ENCODE measurements at places on chromosomes 1 and 21.

- DNase-seq: no peak
Observed at GRCh38 chr1:117267232-117267774, 56.6 kb upstream of the VTCN1 start.

GRCh38 chr1:216032961-216033614 lies 390.2 kb downstream of the USH2A start:
- DNase-seq: no peak

GRCh38 chr1:214473387-214473786 lies 78.0 kb downstream of the PTPN14 start:
- no peak for DNase-seq

DNA sequence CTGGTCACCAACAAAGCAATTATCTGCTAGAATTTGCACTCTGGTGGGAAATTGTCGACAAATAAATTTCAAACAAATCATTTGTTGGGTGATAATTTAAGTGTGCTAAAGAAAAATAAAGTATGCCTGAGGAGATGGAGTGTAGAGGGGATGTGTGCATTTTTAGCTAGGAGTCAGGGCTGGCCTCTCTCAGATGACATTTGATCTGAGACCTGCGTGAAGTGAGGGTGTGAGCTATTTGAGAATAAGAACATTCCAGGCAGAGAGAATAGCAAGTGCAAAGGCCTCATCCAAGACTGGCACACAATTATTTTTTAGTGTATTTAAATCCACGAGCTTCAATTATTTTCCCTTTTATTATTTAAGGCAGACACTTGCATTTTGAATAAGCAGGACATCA lies 19.7 kb upstream of the S1PR1 start:
- DNase-seq: no peak

- DNase-seq: no peak
Observed at GRCh38 chr1:242449661-242450060, 74.8 kb downstream of the PLD5 start.

DNA sequence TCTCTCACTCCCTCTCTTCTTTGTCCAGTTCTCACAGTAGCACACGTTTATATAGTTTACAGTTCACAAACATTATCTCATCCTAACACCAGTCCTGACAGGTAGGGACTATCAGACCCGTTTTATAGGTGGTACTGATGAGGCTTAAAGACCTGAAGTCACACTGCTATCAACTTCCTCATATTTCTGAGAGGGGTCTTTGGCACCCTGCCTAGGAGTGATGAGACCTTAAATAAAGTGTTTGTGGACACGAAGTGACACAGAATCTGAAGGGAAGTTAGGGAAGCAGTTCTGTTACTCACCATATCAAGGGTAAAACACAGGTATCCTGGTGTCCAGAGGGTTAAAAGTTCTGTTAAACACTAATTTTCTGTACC lies 590 bp upstream of the TACSTD2 start:
- no peak for DNase-seq

GRCh38 chr1:18716785-18717678 lies 86.4 kb downstream of the PAX7 start:
- no peak for DNase-seq

DNA sequence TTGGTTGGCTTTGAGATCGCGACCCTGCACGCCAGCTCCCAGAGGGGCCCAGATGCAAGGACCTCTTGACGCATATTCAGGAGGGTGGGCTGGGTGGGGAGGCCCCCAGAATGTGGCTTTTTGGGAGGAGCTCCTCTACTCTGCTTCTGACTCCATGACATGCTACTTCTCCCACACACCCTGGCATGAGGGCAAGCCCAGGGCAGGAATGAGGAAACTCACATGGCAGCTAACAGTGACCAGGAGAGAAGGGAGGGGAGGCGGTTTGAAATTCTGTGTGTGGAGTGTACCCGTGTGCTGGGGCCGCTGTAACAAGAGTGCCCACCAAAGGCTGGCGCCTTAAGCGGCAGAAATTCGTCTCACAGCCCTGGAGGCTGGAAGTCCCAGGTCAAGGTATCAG lies 61.3 kb upstream of the GPR153 start:
- DNase-seq: no peak

- no peak for DNase-seq
Observed at GRCh38 chr1:100461222-100461621, 76.7 kb upstream of the GPR88 start.

- DNase-seq: no peak
Observed at GRCh38 chr1:178237121-178237520, 143.2 kb downstream of the RASAL2 start.

DNA sequence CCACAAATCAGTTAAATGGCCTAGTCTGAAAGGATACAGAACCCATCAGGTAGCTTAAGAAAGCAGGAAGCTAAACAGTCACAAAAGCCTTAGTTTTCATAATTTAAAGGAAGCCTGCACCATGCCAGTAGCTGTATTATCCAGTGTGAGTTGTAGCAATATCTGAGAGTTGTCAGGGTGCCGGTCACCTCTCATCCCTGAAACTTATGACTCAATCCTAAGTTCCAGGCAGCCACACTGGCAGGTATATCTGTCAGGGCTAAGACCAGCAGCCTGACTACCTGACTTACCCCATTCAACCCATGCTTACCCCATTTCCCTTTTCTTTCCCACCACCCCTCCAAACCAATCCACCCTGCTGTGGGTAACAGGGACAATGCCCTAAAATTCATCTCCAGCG lies 37.8 kb upstream of the LPAR3 start:
- no peak for DNase-seq

DNA sequence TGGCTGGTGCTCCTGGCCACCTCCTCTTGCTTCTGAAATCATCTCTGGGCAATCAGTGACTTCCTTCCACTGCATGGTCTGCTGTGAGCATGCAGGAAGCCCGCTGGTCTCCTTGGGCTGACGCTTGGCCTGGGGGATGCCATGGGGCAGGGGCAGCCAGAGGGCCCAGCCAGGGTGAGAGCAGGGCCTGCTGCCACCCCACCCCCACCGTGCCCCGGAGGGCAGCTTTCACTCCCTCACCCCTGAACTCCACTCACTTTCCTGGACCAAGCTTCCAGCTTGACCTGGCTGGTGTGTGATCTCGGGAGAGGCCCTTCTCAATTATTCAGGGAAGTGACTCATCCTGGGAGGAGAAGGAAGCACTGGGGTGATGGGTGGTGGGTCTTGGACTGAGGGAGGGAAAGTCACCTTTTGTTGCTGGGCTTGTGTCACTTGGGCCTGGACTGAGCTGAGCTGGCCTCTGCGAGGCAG lies 270.2 kb upstream of the CSF3R start:
- DNase-seq: no peak

- DNase-seq: no peak
Observed at GRCh38 chr1:80926531-80926930, 874.2 kb upstream of the ADGRL2 start.

DNA sequence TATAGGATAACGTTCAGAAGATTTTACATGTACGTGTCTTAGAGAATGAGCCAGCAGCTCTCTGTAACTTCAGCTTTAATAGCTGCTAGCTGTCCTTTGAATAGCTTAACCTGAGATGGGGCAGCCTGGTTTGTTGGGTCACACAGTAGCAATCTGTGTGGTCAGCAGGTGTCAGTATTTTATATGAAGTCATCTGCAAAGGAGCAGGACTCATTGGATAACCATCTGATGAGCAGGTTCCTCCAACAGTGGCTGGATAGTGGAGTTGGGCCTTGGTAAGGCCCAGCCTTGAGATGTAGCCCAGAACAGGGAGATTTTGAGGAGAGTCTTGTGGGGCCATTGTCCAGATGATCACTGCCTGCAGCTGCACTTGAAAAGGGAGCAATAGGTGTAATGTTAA lies 6.4 kb downstream of the GSTM5 start:
- no peak for DNase-seq

DNA sequence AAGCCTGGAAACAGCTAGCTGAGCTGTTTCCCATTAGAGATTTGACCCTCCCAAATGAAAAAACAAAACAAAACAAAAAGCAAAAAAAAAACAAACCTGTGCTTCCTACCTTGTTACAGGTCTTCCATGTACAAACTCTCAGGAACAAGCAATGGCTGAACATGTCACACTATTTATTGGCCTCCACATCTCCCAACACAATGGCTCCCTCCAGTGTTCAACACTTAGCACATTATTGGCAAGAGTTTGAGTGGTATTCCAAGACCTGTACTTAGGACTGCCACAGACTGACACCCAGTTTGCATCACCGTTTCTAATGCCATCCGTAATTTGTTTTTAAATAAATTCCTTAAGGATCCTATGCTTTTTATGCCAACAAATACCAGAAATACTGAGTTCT lies 195.0 kb upstream of the OLFM3 start:
- DNase-seq: no peak

DNA sequence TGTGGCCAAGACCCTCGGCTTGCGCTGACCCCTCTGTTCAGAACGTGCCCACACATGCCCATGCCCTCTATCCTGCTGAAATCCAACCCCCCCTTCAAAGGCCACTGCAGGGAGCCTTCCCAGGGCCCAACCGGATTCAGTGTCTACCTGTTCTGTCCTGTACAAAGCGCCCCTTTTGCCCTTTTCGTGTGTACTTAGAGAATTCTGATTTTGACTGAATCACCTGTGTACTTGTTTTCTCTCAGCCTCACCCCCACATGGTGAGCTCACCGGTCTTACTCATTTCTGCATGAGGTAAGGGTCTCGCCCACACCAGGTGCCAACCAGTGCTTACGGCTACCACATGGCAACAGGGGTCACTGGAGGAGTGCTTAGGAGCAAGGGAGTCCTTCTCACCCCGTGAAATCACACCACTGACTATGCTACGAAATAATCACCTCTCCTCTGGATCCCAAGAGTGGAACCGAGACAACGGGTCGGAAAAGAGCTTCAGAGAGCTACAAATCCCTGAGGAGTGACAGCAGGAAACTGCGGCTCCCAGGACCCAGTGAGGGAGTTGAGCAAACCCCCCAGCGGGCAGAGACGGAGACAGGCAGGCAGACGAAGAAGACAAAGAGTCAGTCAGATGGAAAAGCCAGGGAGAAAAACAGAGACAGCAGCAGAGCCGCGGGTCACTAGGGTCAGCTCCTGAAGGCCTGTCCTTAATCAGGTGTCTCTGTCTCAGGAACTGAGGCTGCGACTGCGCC lies 2.1 kb upstream of the S100A2 start:
- no peak for DNase-seq

GRCh38 chr1:57544345-57544744 lies 120.5 kb upstream of the DAB1 start:
- DNase-seq: no peak

DNA sequence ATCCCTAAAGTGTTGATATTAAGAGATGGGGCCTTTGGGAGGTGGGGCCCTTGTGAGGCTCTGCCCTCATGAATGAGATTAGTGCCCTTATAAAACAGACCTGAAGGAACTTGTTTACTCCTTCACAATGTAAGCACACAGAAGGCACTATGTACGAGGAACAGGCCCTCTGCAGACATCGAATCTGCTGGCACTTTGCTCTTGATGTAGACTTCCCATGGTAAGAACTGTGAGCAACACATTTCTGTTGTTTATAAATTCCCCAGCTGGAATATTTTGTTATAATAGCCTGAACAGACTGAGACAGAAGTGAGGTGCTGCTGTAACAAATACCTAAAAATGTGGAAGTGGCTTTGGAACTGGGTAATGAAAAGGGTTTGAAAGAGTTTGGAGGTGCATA lies 193.2 kb downstream of the TGFB2 start:
- no peak for DNase-seq

DNA sequence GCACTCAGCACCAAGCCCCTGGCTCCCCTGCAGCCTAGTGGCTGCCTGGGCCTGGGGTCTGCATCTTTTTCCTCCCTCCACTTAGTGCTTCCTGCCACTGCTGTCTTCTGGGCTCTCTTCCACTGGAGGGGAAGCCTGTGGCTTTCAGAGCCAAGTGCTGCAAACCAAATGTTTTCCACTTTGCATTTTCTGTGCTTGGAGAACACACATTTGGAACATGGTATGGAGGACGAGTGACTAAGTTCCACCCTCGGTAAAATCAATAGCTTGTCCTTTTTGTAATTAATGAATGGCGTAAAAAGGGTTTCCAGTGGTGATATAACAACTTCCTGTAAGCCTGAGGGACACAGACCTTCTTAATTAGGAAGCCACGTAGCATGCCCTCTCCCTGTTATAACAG lies 10.1 kb upstream of the GPR153 start:
- DNase-seq: no peak

DNA sequence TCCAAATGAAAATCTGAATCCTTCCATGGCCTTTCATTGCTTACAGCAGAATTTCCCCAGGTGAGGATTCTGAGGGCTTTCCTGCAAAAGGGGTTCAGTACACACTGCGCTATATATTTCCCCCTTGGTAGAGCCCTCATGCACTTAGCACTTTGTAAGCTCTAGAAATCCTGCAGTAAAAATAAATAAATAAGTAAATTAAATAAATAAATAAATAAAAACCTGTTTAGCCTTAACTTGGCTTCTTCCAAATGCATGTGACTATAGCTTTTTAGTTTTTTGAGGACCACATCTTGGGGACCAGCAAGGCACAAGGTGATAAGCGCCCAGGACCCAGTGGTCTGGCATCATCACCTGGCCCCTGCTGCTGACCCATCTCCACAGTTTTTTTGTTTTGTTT lies 3.2 kb upstream of the BMP8B start:
- no peak for DNase-seq

GRCh38 chr1:193581341-193581740 lies 394.9 kb upstream of the B3GALT2 start:
- DNase-seq: no peak

DNA sequence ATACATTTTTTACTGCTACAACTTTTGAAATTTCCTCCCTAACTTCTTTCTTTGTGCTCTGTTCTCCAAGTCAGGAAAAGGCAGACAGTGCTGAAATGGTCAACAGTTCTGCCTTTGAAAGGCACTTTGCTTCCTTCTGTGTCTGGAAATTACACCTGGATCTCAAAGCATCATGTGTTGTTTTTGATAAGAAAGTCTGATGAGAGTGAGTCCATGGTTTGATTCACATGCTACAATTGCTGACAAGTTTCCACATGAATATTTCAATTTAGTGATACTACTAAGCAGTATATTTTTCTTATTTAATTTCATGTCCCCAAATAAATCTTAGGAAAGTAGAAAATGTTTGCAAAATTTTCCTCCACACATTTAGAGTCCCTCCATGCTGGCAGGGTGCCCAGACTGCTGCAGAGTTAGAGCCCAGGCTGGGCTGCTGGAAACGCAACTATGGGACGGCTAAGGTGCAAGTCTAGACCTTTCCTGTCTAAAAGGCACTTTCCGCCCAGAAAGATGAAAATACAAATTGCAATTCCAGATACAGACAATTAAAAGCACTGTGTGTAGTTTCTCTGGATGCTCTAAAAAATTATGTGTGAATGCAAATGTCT lies 96.6 kb upstream of the RUNX1 start:
- DNase-seq: no peak

GRCh38 chr1:26114165-26114927 lies 2.7 kb downstream of the PDIK1L start:
- no peak for DNase-seq

- DNase-seq: no peak
Observed at GRCh38 chr21:42836402-42836666, 43.0 kb downstream of the WDR4 start.

Data from activated T-helper 9 cell treated with anti-CD3 and anti-CD28 coated beads, Interleukin-2, amount 50 U/mL, for 16 hours (primary cell).